Adipose tissue (tissue), 3 donors: ENCODE measurements at places on chromosomes 2 and 18. TPM values are rescaled to one million over a fixed set of nuclear protein-coding genes. Genes with fewer than 3 reads are reported as not detected.

Gene GCG
- polyA plus RNA-seq = not detected

Gene HDHD2
- polyA plus RNA-seq = 27.7 TPM

Gene PLA2R1
- 0.48 TPM for polyA plus RNA-seq

Gene PFN4
- 0.79 TPM for polyA plus RNA-seq

Gene TFCP2L1
- 1.8 TPM for polyA plus RNA-seq

Gene TLX2
- polyA plus RNA-seq = not detected

Gene ATOH8
- 29.5 TPM for polyA plus RNA-seq

Gene TNFAIP6
- 7.2 TPM for polyA plus RNA-seq

Gene RGPD5
- polyA plus RNA-seq = 4.1 TPM

Gene KCNG3
- polyA plus RNA-seq = 0.04 TPM

Gene B3GNT7
- 4.5 TPM for polyA plus RNA-seq

Gene ANKRD30BL
- not detected for polyA plus RNA-seq

Gene ERFE
- 2.1 TPM for polyA plus RNA-seq

Gene ABCG8
- 0.12 TPM for polyA plus RNA-seq

Gene SKOR2
- not detected for polyA plus RNA-seq

Gene CD8B2
- polyA plus RNA-seq = 0.06 TPM

Gene C2orf78
- polyA plus RNA-seq = not detected

Gene NDC80
- polyA plus RNA-seq = 4.0 TPM
